Epithelial cell of proximal tubule (primary cell): ENCODE measurements at places on chromosomes 12 and 14.

DNA sequence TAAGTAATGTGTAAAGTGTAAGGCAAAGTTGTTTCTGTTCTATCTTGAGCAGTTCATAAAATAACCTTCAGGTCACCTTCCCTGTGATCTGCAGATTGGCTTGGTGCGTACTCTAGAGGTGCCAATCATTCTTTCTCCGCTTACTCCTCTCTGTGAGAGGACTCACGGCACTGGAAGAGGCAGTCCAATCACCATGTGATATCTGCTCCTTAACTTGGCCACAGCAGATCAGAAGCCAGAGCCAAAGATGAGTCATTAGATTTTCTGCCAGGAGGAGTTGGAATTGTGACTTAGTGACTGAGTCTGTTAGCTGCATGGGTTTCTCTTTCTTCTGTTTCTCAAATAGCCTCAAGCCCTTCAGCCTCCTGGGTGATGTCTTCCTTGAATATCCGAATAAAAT lies 165.5 kb downstream of the SLC41A2 start:
- DNase-seq: peak; percentile 74

DNA sequence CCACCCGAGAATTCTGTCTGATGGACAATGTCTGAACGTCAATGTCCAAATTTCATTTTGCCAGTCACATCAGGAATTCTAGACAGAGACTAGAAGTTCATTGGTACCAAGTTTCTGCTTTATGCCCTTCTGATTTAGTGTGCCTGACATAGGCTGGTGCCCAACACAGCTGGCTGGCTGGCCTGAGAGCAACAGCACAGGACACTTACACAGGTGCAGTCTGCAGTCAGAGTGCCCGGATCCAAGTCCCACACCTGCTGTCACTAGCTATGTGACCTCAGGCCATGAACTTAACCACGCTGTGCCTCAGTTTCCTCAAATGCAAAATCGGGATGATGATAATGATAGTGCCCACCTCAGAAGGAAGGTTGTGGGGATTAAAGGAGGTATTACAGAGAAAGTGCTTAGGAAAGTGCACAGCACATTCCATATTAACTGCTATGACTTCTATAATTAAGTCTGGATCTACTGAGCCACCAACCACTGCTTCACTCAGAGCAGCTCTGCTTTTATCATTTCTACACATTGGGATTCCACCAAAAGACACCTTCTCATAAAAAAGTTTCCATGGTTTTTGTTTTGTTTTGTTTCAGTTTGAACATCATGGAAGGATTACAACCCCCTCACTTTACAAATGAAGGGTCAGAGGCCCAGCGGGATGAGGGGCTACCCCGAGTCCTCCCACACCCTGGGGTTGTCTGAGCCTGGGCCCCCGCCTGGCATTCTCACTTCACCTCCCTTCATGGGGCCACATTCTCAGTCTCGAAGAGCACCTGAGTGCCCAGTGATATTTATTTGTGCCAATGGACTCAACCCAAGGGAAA lies 168.8 kb upstream of the BCL2L14 start:
- no peak for DNase-seq

- no peak for DNase-seq
Measured at GRCh38 chr12:14931359-14931758, 7.0 kb downstream of the ERP27 start.

- DNase-seq: no peak
Measured at GRCh38 chr12:78118486-78118885, 287.8 kb downstream of the NAV3 start.

DNA sequence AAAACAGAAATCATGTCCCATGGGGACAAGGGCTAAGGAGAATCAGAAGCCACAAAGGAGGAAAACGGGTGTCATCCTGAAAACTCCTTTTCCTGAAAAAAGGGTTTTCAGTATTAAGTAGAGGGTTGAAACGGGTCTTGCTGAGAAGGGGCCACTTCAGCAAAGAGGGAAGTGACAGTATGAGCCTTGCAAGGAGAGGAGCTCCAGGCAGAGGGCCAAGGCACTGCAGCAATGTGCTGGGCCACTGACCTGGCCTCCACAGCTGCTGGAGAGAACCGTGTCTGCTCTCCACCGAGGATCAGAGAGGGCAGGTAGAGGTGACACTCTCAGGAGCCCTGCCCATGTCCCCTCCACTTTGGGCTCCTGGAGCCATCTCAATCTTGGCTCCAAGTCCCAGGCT lies 103.3 kb downstream of the NCOR2 start:
- no peak for DNase-seq

DNA sequence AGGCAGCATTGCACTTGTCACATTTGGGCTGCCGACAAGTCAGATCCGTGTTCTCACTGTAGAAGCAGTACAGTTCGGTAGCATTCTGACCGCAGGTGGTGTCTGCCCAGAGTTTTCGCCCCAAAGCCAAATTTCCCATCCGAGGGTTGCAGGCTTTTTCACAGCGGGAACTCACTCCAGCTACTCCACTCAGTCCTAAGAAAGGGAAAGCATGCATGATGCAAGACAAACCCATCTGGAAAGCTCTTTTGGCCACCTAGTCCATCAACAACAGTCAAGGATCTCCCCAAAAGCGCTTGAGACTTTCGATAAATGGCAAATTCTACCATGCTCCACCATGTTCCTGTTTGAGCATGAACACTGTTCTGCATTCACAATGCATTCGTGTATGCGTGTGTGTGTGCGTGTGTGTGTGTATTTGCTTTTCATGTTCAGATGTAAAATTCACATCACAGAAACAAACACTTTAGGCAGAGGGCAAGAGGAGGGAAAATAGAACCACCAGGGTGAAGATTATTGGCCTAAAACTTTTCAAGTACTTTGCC lies 3.2 kb downstream of the NTN4 start:
- DNase-seq: no peak

DNA sequence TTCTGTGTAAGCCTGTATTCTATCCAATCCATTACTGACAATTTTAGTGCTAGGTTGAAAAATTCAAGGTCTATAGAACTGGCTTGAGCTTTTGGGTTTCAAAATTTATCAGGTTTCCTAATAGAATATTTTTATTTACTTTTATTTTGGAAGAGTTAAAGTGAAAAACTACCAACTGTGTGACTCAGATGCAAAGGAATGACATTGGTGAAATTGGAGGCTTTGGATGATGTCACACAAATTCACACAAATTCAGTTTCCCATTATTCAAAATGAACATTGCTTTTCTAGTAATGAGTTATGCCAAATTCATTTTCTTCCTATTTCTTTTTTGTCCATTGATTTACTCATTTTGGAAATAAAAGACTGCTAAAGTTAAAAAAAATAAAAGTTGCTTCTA lies 186.9 kb downstream of the ALX1 start:
- no peak for DNase-seq

DNA sequence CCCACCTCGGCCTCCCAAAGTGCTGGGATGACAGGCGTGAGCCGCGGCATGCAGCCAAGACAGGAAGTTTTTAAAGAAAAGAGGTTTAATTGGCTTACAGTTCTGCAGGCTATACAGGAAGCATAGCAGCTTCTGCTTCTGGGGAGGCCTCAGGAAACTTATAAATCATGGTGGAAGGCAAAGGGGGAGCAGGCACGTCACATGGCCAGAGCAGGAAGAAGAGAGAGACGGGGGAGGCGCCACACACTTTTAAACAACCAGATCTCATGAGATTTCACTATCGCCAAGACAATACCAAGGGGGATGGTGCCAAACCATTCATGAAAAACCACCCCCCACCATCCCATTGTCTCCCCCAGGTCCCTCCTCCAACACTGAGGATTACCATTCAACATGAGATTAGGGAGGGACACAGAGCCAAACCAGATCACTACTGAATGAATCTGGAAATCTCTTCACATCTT lies 14.1 kb downstream of the CCDC63 start:
- no peak for DNase-seq

- DNase-seq: peak; percentile 15
Measured at GRCh38 chr14:50766338-50766886, 64.5 kb downstream of the NIN start.

GRCh38 chr14:51562816-51563215 lies 88.9 kb upstream of the FRMD6 start:
- DNase-seq: no peak

- no peak for DNase-seq
Measured at GRCh38 chr12:28540324-28540714, 350.1 kb downstream of the CCDC91 start.

DNA sequence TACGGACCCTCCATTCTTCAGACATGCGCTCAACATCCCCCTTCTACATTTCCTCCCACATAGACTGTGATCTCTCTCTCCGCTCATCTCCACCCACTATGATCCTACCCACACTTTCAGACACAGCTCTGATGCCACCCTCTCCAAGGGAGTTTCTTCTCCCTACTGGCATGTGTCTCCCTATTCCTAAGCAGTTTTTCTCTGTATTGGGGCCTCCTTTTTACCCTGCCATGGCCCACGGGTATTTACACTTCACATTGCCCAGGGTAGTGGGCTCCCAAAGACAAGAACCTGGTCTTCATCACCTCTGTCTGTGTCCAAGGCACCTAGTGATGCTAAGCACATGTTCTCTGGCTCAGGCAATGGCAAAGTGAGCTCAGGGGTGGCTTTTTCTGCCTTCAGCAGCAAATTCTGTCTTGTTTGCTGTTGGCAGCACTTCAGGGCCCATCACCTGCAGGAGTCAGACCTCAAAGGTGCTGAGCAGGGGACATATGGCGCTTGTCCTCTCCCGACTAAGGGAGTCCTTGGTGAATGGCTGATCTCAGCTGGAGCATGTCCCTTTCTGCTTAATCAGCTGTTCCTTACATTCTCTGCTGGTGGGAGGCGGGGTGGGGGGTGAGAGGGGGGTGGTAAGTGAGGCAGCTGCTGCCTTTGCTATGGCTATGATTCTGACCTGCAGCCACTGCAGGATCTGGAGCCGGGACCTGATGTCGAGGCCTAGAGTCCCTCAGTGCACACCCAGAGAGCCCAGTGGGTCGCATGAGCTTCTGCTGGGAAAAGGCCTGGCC lies 256.8 kb downstream of the PCNX1 start:
- DNase-seq: no peak

DNA sequence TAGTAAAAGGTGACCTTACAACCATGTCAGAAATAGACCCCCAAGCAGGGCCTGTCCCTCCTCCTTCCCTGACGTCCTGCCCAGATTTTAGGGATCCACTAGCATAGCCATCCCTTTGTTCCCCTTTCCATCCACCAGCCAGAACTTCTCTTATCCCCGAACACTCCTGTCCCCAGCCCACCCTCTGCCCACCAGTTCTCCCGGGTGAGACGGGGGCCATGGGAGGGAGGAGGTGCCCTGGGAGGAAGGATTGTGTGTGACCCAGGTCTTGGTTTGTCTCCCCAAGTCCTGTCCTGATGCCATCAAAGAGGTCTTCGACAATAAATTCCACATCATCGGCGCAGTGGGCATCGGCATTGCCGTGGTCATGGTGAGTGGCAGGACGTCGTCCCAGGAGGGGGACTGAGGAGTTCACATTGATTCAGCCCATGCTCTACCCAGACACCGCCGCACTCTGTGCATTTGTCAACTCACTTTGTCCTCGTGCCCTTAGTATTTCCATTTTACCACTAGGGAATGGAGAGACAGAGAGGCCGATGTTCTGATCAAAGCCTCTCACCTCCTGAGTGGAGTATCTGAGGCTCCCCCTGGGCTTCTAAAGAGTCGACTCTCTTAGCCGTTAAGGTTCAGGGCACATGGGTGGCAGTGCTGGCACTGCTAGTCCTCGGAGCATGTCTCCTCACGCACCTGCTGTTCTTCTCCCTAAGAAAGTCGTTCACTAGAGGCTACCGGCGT lies 35.9 kb downstream of the CD9 start:
- no peak for DNase-seq

DNA sequence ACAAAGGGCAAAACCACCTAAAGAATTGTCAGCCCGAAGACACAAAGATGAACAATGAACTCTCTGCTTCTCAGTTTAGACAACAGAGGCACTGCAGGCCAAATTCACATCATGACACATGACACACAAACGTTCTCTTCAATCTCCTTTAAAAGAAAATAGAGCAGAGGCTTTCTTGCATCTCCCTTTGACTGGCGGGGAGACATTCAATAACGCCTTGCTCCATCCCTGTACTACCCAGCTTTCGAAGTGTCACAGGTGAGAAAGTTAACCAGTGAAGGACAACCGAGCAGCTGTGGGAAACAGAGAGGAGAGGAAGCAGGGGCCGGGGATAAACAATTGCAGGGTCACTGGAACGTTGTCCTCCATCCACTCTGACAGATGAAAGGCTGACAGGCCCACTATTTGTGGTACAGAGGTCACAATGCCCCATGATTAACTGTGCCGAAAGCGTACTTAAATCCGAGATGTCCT lies 130.8 kb downstream of the PHLDA1 start:
- no peak for DNase-seq

- no peak for DNase-seq
Measured at GRCh38 chr14:73427516-73428264, 30.7 kb downstream of the NUMB start.

- no peak for DNase-seq
Measured at GRCh38 chr14:66979101-66979974, 209.9 kb upstream of the GARIN2 start.

- no peak for DNase-seq
Measured at GRCh38 chr12:72790273-72790672, 518.1 kb downstream of the TRHDE start.

DNA sequence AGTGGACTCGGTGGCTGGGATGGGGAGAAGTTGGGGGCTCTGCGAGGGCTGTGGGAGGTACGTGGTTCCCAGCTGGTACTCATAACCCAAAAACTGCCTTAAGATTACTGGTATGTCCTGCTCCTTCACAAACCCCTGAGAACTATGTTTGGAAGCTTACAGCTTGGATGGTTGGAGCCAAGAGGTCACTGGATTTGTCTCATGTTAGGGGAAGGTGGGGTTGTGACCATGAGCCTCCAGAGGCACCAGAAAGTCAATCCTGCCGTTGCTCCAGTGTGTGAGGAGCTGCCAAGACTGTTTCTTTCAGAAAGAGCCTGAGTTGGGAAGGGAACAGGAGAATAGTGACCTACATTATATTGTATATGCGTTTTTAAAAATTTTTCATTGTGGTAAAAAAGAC lies 33.5 kb downstream of the TEAD4 start:
- DNase-seq: no peak

DNA sequence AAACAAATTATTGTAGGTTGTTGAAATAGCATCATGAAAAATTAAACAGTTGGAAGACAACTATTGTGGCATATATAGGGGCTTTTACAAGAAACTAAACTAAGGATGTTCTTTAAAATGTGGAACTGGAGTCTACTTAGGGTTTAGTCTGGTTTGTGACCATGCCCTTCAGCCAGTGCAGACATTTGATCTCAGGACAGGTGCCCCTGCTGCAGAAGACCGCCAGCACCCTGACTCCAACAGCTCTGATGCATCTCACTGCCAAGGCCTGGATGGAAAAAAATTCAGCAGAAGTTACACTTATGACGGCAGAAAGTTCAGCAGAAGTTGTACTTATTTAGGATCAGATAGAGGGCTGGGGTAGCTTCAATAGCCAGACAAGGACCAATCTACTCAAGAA lies 51.5 kb downstream of the TMEM117 start:
- no peak for DNase-seq

GRCh38 chr14:104262515-104263514 lies 124.4 kb downstream of the KIF26A start:
- DNase-seq: no peak

- DNase-seq: no peak
Measured at GRCh38 chr14:59869381-59870255, 958 bp downstream of the RTN1 start.

- no peak for DNase-seq
Measured at GRCh38 chr12:2735432-2735831, 59.3 kb upstream of the FKBP4 start.

- DNase-seq: peak; percentile 9
Measured at GRCh38 chr12:18224745-18225144, 36.6 kb upstream of the PIK3C2G start.

GRCh38 chr12:121427556-121428050 lies 27.7 kb downstream of the RNF34 start:
- no peak for DNase-seq
